ENCODE measurements at places on chromosomes 12 and 14.

GRCh38 chr14:98296895-98297294, 975.1 kb downstream of the BCL11B start:
- DNase-seq, result no peak

GRCh38 chr12:19428246-19428645, 11.0 kb upstream of the AEBP2 start:
- DNase-seq, result no peak

- DNase-seq, result no peak
Observed at GRCh38 chr14:70709726-70710382, 68.1 kb downstream of the TTC9 start.

- no peak for DNase-seq
Observed at GRCh38 chr12:122203301-122204166, at the start of gene B3GNT4. Gene B3GNT4, plus strand, starts transcription at chr12:122203709. Its CDS starts 910 bp downstream, at chr12:122204619.

GRCh38 chr12:6494258-6494743, 399 bp downstream of the NCAPD2 start:
- no peak for DNase-seq

DNA sequence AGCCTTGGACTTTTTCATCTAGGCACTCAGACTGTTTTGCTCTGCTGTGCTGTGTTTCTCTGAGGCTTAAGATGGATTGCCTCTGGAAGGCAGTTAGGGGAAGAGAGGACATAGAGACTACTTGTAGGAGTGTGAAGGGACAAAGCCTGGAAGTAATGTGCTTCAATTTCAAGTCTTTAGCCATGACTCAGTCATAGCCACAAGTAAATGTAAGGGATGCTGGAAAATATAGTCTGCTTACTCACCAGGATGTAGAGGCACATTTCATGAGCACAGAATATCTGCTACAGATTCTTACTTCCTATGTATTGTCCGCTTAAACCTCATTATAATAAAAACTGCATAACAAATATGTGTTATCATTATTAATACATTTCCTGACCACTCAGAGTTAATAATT, 794.3 kb upstream of the NOVA1 start:
- DNase-seq, result no peak

All from Jurkat, Clone E6-1 (cell line).